ENCODE measurements at places on chromosomes 3 and 15.

DNA sequence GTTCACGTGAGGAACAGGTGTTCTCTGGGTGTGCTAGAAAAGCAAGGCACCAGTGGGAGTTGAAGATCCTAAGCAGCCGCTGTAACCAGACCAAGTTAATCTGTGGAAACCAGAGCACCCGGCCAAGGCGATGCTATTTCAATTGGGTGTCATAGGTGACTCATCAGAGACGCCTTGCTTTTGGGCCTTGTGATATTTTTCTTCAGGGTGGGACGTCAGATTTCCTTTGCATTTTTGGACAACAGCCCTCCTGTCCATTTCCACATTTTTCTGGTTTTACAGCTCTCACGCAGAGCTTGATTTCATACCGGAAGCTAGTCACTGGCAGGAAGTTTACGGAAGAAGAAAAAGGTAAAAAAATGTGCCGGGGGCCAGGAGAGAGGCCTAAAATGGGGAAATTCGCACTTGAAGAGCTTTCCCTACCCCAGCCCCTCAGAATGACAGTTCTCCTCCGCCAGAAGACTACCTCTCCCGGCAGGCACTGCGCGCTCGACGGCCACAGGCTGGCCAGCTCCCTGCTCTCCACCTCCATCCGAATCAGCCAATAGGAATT is 471 bp upstream of the KBTBD8 start:
- no peak for DNase-seq

DNA sequence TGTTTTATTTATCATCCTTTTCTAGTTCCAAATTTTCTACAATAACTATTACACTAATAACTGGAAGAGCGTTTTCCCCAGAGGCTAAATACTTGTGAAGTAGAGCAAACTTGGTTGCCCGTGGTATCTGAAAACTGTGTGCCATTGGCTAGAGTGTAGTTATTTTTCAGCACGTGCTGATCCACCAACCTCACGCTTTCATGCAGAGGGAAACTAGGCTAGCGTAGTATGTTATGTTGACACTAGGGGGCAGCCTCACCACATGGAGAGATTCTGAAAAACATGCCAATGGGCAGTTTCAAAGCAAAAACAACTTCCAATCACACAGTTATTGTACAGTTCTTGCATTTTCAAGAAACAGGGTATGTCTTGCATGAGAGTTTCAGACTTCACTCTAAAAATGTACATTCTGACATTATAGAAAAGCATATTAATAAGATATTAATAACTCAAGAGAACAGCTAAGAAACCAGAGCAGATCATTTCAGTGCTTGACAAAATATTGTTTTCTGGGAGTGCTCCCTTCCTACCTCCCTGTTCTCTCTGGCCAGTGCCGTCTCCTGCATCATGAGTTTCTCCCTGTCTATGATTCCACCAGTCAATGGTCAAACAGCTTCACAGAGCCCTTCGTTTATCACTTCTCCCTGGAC is 39.7 kb downstream of the SPATA12 start:
- DNase-seq, result peak; percentile 12

GRCh38 chr15:72195101-72195511 is 2.5 kb downstream of the GRAMD2A start:
- no peak for DNase-seq

DNA sequence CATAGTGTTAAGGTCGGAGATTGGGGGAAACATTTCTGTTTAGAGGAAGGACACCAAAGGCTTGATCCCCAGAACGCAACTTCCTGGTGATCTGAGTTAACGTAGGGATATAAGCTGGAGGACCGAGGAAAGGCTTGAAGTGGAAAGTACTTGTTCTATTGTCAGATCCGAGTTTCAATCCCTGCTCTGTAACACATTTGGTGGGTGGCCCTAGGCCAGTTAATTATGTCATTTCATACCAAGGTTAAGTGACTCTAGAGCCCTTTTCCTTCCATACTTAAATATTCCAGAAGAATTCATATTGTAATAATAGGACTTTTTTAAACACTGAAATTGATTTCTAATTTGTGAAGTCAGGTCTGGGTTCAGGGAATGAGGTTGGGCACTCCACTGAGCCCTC is 80.9 kb downstream of the RPLP1 start:
- DNase-seq, result no peak

- no peak for DNase-seq
These were observed 12.3 kb upstream of the COL6A6 start for GRCh38 chr3:130504701-130505100.

GRCh38 chr3:128316481-128316891 is 150.2 kb downstream of the DNAJB8 start:
- no peak for DNase-seq

GRCh38 chr15:89777073-89777751 is 1.1 kb downstream of the MESP2 start:
- DNase-seq, result no peak

DNA sequence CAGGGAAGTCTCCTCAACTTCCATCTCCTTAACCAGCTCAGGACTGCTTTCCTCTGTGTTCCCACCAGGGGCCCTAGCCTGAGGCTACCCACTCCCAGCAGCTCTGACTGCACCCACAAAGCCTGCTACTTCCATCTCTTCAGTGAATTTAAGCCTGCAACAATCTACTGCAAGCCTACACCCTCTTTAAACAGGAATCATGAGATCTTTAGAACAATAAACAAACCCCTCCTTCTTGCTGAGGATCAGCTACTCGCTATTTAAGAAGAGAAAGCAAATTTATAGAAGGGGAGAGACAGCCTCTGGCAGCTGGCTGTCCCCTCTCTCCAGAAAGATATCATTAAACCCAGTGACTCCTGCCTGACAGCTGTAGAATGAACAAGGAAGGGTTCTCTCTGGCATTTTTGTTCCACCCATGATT is 51.9 kb downstream of the ARHGAP31 start:
- DNase-seq, result no peak

DNA sequence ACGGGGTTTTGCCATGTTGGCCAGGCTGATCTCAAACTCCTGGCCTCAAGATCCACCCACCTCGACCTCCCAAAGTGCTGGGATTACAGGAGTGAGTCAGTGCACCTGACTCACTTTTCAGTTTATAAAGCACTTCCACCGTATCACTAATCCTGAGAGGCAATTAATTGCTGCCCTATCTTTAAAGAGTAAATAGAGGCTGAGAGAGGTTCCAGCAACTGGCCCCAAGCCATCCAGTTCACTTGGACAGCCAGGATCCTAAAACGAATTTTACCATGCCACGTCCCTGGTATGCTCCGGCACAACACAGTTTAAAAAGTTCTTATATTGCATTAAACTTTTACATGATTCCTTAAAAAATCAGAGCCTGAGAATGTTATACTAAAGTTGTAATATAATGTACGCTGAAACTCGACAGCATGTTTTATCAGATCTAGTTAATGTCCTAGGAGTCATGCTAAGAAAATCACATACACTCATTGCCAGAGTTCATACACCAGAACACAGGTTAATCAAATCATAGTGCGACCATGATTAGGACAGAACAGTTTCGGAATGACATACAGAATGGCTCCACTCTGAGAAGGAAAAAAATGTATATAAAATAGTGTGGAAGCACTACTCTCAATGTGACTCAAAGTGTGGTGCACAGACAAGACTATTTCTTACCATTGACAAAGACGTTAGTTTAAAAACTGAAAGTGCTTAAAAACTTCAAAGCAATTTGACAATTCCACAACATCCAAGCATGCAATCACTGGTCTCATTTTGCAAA is 125.4 kb downstream of the ULK4 start:
- no peak for DNase-seq

DNA sequence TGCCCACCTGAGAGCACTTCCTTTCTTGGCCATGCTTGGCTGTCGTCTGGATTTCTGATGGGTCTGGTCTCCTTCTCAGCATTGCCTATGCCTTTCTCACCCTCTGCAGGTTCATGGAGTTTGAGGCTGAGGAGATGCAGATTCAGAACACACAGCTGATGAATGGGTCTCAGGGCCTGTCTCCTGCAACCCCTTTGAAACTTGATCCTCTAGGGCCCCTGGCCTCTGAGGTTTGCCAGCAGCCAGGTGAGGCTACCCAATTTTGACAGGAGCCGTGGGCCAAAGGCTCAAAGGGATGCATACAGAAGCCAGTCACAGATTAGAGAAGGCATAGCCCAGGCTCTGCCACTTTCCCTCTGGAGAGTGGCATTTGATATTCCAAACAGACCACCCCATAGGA is 10.5 kb downstream of the NUTM1 start:
- no peak for DNase-seq

- no peak for DNase-seq
These were observed 128.2 kb upstream of the MEF2A start for GRCh38 chr15:99437315-99438223.

GRCh38 chr3:129038121-129038855 is 22.3 kb upstream of the GP9 start:
- no peak for DNase-seq

DNA sequence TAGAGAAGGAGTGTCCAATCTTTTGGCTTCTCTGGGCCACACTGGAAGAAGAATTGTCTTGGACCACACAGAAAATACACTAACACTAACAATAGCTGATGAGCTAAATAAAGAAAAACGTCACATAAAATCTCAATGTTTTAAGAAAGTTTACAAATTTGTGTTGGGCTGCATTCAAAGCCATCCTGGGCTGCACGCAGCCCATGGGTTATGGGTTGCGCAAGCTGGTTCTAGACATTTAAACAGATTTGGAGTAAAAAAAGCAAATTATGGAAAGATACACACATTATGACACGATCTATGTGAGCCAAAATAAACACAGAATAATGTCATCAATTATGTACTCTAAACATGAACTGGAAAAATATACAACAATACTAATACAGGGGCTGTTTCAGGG is 703.3 kb upstream of the LMCD1 start:
- DNase-seq, result no peak

DNA sequence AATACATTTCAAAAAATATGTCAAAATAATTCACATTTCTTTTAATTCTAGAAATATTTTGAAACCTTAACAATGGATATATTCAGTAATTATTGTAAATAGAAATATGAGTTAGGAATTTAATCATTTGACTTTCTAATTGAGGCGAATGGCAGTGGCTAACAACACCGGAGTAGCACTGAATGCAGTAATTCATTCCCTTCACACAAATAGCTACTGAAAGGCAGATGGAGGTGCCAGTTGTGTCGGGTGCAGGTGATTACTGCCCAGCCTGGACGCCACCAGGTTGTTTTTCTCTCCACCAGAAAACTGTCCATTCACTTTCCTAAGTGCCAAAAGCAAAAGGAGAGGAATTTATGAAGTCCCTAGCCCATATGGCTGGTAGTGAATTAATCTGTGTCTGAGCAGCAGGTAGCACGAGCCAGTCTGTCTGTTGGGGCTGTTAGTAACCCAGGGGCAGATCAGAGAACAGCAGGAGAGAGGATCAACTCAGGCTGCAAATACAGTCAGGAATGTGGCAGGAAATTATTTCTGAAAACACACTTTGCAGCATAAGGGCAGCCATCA is 79.3 kb upstream of the GMNC start:
- DNase-seq, result no peak

- DNase-seq, result no peak
These were observed 31.6 kb upstream of the ACP3 start for GRCh38 chr3:132285620-132285945.

DNA sequence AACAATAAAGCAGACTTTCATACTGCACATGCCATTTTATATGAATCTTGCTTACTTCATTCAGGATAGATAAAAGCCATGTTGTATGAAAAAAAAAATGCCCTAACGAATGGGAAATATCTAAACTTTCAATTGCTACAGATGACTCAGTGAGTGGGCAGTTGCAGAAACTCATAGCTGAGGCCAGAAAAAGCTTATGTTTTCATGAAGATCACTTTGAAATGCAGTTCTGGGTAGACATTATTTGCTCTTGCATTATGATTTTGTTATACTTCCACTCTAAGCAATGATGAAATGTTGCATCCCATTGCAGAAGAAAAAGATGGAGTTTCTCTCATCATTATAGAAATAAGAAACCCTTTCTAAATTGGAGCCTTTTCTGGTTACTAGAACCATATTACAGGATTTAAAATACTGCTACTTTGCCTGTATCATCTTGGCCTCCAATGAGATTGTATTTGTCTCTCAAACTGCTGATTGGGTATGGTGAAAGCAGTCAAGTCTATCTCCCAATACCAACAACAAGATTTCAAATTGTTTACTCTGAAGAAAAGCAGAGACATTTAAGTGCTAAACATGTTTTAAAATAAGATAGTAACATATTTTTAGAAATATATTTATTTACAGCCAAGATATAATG is 17.0 kb downstream of the PEAK1 start:
- DNase-seq, result no peak

DNA sequence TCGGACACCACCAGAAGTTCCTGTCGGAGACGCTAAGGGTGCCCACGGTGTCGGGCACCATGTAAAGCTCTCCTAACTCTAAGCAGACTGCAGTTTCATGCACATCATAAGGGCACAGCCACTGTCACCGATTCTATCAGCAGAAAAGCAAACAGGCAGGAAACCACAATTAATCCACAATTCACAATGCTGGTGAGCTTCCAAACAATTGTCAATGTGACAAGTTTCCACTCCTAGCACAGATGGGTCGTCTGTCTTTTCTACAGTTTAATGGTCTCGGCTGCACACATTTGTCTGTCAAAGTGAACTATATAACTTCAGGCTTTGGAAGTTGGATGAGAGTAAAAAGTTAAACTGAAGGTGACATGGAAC is 8.8 kb upstream of the OCA2 start:
- DNase-seq, result no peak
